ENCODE measurements at places on chromosomes 4 and X.

DNA sequence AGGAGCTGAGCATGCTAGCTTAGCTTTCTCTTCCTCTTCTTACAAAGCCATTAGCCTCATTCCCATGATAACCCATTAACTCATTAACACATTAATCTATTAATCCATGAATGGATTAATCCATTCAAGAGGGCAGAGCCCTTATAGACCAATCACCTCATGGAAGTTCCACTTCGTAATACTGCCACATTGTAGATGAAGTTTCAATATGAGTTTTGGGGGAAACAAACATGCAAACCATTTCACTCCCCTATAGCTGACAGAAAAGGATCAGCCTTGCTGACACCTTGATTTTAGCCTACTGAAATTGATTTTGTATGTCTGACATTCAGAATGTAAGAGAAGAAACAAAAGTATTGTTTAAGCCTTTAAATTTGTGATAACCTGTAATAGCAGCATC lies 251.8 kb upstream of the GALNTL6 start:
- no peak for DNase-seq

DNA sequence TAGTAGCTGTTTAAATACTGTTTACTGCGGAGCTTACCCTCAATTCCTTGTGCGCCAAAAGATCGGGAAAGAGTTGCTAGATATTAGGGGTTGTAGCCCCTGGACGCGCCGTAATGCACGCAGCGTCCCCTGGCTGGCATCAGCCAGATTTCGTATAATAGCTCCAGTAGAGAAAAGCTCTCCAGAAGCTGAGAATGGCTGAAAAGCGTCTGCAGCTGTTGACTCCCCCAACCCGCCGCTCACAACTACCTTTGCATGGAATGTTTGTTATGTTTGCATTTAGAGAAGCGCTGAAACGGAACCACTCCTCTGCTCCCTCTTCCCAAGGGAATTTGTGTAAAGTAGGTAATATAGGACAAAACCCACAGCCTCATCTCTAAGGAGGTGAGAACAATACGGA lies 3.7 kb downstream of the DOCK11 start:
- DNase-seq, result no peak

DNA sequence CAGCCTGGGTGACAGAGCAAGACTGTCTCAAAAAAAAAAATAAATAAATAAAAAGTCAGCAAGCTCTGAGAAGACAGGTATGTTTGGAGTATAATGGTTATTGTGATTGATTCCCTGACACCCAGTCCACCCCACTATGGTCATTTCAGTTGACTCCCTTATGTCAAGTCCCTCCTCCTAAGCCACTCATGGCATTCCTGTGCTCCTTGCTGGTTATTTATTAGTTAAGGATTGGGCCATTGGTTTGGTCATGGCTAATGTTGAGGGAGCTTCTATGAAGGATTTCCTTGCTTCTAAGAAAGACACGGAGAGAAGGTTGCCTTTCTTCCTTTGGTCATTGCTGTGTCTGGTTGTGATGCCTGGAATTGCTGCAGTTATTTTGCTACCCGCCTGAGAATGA lies 140.1 kb downstream of the UCHL1 start:
- DNase-seq, result no peak

- no peak for DNase-seq
Observed at GRCh38 chr4:7771541-7772507, 167.8 kb downstream of the AFAP1 start.

- no peak for DNase-seq
Observed at GRCh38 chrX:31139961-31140360, 68.1 kb upstream of the FTHL17 start.
